C1 segment of cervical spinal cord (tissue), 14 donors: ENCODE measurements at places on chromosomes 12 and 14.
A peak's percentile ranks its signal among the peaks of the same experiment; 100 is the strongest.

GRCh38 chr14:28163233-28163632 lies 603.4 kb upstream of the FOXG1 start:
- DNase-seq: no peak

GRCh38 chr12:49358483-49359141 lies 8.7 kb upstream of the SPATS2 start:
- peak; percentile 21 for DNase-seq

DNA sequence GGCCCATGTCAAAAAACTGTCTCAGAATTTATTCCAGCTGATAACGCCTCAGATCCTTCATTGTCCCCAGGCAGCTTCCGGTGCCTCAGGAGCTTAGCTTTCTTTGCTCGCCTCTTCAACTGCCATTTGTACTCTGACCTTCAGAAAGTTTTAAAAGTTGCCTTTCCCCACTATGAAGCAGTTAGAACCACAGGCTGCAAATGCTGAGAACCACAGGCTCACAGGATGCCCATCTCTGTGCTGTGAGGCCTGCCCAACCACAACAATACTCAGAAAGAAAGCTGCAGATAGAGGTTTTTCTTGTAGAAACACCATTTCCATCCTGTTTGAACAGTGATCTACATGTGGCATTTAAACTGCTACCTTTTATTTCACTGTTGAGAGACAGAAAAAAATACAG lies 131.1 kb downstream of the PRKCH start:
- no peak for DNase-seq

GRCh38 chr14:99625476-99625875 lies 19.5 kb upstream of the HHIPL1 start:
- no peak for DNase-seq

GRCh38 chr12:131113568-131114270 lies 160.0 kb downstream of the ADGRD1 start:
- no peak for DNase-seq

GRCh38 chr12:95808146-95808545 lies 17.6 kb upstream of the NTN4 start:
- no peak for DNase-seq
